ENCODE measurements at places on chromosomes 11 and 22.

GRCh38 chr11:20597154-20597679 lies 2.2 kb upstream of the SLC6A5 start:
- no peak for DNase-seq

GRCh38 chr22:43391306-43391705 lies 20.5 kb upstream of the MPPED1 start:
- no peak for DNase-seq

GRCh38 chr11:22666688-22667439 lies 453 bp downstream of the GAS2 start:
- peak; percentile 41 for DNase-seq

DNA sequence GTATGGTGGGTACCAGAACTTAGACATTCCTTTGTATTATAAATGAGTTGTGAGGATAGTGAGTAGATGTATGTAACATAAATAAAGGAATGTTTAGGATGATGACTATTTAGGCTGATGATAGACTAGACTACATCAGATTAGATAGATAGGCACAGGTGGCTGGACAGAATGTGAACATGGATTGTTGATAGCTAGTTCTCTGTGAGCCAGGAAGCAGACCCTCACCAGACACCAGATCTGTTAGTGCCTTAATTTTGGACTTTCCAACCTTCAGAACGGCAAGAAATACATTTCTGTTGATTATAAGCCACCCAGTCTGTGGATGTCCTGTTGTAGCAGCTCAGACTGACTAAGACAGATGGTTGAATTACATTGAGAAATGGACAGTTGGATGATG lies 99.4 kb downstream of the SWAP70 start:
- DNase-seq = no peak

DNA sequence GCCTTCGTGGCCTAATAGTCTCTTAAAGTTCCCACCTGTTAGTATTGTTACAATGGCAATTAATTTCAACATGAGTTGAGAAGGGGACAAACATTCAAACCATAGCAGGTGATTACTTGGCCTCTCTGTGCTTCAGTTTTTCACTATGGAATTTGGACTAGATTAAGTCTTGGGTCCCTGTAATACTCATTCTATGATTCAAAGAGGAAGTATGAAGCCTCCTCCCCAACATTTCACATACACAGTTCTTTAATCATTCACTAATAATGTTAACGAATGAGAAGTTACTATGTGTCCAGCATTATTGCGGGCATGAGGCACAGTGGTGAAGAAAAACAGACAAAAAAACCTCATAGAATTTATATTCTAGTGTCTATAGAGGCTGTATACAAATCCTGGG lies 19.9 kb upstream of the USP47 start:
- DNase-seq = no peak

DNA sequence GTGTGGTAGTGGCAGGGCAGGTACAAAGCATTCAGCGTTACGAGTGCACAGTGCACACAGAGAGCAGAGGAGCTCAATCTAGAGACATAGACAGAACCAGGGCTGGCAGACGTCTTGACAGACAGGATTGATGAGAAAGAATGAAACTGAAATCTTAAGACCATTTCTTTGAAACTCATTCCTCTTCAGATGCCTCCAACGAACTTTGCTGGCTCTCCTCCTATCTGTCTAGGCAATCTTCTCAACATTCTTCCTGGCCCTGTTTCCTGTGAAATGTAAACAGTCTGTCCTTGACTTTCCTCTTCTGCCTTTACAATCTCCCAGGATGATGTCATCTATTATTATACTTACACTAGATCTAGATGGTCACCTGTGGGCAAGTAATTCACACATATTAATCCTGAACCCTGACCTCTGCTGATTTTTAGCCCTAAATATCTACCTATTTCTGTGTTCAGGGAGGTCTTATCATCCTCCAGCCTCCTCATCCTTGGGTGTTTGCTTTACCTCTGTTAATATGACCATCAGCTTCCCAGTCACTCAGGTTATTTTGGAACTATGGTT lies 119.5 kb downstream of the ENTHD1 start:
- peak; percentile 1 for DNase-seq

DNA sequence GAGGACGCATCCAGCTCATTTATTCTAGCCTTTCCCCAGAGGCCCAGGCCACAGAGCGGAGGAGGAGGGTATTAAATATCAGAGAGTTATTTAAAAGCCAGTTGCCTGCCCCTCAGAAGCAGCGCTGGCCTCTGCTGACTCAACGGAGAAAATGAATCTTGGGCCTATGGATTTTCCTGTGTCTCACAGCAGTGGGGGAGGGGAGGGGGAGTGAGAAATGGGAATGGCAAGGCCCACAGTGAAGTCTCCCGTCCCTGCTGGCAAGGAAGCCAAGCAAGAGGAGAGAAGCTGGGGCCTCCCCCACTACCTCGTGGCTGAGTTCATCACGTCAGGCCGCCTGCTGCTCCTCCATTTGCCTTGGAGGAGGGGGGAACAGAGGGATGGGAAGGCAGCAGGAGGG lies 4.5 kb upstream of the TPBGL start:
- DNase-seq = peak; percentile 26

DNA sequence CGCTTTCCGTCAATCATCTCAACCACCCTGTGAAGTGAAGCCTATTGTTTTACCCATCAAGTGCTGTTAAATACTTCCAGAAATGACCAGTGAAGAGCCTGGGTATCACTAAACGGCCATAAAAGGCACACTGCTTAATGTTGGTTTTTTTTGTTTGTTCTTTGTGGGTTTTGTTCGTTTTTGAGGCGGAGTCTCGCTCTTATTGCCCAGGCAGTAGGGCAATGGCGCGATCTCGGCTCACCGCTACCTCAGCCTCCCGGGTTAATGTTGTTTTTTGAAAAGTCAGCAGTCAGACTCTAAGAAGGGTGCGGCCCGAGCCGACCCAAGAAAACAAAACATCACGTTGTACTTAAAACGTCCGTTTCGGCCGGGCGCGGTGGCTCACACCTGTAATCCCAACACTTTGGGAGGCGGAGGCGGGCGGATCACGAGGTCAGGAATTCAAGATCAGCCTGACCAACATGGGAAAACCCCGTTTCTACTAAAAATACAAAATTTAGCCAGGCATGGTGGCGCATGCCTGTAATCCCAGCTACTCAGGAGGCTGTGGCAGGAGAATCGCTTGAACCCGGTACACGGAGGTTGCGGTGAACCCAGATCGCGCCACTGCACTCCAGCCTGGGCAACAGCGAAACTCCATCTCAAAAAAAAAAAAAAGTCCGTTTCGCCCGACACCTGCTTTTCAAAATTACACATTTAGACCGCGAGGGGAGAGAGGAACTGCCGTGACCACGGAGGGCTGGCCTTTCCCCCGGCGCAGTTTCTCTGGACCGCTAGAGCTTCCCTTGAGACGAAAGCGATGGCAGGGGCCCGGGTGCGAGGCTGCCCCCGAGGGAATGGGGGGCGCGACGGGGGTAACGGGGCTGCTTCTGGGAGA lies 714 bp downstream of the CD59 start:
- peak; percentile 34 for DNase-seq

GRCh38 chr11:126790550-126791081 lies 210.0 kb downstream of the KIRREL3 start:
- DNase-seq = peak; percentile 90

GRCh38 chr11:123357353-123357989 lies 72.6 kb upstream of the GRAMD1B start:
- DNase-seq = no peak
